ENCODE measurements at places on chromosomes 2 and 18. TPM values are rescaled to one million over a fixed set of nuclear protein-coding genes. Genes with fewer than 3 reads are reported as not detected.

GRCh38 chr2:29448096-29448688, 333.0 kb downstream of the CLIP4 start:
- DNase-seq = no peak

- no peak for DNase-seq
Observed at GRCh38 chr2:107687073-107687472, 139.6 kb upstream of the RGPD4 start.

- DNase-seq = no peak
Observed at GRCh38 chr2:236785611-236786057, 216.0 kb downstream of the ACKR3 start.

DNA sequence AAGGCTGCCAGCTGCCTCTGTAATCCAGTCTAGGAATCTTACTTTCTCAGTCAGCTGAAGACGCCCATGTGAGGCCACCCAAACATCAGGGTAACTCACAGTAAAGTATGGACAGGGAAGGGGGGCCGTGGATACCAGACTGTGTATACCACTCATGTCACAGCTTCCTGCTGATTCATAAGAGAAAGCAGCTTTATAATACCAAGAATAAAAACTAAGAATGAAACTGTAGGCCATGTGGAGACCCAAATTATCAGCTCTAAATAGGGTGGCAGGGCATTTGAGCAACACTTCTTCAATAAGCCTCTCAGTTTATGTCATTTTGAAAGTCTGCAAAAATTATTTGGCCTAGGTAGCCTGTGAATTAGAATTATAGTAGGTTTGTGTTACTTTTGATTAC, 115.0 kb upstream of the CDCA7 start:
- DNase-seq = no peak

DNA sequence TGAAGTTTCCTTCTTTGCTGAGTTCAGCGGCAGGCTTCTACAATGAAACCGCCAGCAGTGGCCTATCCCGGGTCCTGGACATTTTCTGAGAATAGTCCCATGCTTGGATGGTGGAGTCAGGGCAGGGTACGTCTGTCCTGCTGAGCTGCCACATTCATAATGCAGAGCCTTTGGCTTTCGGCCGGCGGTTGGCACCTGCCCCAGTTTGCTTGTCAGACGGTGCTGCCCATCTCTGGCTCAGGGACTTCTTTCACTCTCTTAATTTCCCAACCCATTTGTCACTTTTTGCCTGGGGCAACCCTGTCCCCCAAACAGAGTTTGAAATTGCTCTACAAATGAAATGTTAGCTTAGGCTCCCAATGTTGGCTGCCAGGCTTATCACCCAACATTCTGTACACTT, 57.2 kb downstream of the SOX11 start:
- DNase-seq = no peak

DNA sequence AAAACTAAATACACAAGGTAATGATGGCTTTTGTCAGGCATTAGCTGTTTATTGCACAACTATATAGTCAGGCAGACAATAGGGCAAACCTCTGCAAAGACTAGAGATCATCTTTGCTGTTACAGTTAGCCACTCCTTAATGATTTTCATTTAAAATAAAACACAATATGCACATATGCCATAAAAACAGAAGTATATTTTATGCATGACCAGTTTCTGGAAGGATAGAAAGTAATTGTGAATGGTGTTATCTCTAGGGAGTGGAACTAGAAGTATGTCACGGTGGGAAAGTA, 102.0 kb downstream of the CHN1 start:
- DNase-seq = no peak

- no peak for DNase-seq
Observed at GRCh38 chr2:99957332-99958133, 184.9 kb downstream of the AFF3 start.

GRCh38 chr2:216711348-216711747, 16.0 kb upstream of the IGFBP5 start:
- DNase-seq = no peak

Gene CDCA7
- 1.9 TPM for total RNA-seq

Gene IGFBP5
- 114 TPM for total RNA-seq

Gene SMYD5
- total RNA-seq = 15.8 TPM

Gene MYOM1
- 1.5 TPM for total RNA-seq

All from spleen (tissue), 13 donors.